GOT3 (cell line): ENCODE measurements at places on chromosomes 12 and 14.

GRCh38 chr12:14390870-14391530 lies 25.5 kb downstream of the ATF7IP start:
- no peak for DNase-seq

- DNase-seq: no peak
These were observed 35.2 kb upstream of the CPSF6 start for GRCh38 chr12:69204191-69204590.

DNA sequence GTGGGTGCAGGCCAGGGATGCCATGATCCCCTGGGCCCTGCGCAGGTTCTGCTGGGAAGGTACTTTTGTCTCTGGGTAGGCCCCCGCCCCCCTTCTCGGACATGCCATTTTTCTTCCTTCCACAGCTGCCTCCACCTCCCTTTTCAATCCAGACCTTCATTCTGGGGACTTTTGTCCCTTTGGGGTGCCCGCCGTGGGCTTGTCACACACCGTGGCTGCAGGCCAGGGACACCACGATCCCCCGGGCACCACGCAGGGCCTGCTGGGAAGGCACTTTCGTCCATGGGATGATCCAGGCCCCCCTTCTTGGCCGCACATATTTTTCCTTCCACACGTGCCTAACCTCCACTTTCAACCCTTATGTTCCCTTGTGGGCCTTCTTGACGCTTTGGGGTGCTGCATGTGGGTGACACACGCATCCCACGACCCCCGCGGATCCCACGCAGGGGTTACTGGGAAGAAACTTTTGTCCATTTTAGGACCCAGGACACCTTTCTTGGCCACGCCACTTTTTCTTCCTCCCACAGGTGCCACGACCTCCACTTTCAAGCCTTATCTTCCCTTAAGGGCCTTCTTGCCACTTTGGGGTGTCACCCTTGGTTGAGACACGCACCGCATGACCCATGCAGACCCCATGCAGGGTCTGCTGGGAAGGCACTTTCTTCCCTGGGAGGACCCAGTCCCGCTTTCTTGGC lies 272.5 kb downstream of the ALG10 start:
- no peak for DNase-seq

GRCh38 chr14:35133542-35134328 lies 11.4 kb downstream of the PRORP start:
- no peak for DNase-seq

DNA sequence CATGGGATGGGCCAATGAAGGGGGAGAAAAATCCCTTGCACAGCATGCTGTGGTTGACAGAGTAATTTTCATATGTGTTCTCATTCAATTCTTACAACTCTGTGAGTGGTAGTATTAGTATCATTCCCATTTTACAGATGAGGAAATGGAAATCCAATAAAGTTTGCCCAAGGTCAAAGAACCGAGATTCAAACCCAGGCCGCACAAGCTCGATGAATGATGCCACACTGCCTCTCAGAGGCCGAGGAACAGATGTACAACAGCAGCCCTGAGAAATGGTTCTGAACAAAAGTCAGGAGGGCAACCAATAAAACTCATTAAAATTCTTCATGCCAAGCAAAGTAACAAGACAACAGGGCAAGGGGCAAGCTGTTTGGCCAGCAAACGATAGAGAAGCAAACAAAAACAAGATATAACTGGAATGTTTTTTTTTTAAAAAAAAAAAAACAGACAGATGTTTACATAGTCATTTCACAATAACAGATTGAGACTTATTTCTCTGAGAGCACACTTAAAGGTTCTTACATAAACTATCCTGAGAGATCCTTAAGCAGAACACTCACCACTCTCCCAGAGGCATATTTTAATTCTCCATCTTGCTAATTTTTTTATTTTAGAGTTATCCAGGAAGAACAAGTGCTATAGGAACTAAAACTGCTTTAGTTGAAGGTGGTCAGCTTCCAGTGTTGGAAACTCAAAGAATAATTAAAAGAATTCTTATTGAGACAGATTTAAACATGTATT lies 85.8 kb downstream of the EXOC5 start:
- DNase-seq: no peak

GRCh38 chr12:42104784-42105183 lies 39.9 kb downstream of the GXYLT1 start:
- no peak for DNase-seq

DNA sequence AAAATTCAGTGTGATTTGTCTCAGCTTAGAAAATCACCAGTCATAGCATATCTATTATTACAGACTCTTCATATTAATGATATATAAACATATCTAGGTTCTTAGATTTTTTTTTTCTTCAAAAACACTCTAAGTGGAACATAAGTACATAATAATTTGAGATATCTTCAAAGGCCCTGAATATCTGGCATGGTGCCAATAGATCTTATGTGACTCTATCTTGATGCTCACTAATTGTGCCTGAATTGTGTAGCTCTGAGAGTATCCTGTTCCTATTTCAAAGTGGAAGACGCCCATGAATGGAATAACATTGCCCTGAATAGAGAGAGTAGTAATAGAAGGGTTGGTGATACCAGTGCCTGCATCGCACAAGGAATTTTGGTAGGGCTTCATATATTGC lies 1312.7 kb upstream of the USP15 start:
- DNase-seq: no peak

DNA sequence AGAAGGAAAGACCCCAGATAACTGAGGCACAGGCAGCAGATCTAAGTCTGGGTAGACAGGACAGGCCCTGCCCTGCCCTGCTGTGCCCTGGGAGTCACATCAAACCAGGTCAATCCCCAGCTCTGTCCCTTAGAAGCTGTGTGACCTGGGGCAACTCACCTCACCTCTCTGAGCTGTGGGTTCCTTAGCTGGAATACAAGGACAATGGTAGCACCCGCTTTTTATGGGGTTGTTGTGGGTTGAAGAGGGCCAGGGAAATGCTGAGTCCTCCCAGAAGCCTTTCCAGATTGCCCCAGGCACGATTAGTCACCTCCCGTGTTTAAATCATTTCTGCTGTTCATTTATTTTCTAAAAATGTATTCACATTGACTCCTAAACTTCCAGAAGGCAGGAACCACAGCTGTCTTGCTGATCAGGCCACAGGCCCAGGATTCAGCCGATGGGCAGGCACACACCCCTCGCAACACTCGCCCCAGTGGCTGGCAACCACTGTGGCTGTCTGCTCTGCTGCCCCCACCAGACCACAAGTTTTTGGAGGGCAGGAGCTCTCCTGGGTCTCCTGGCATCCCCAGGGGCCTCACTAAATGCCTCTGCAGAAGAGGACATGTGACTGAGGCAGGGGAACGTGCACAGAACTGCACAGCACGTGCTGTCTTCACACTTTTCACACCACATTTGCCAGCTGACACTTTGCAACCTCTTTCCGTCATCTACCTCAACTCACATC lies 3.0 kb downstream of the SELPLG start:
- DNase-seq: no peak

GRCh38 chr12:1826867-1827705 lies 6.7 kb downstream of the LRTM2 start:
- no peak for DNase-seq

- DNase-seq: no peak
These were observed 265.6 kb upstream of the SFSWAP start for GRCh38 chr12:131445184-131445774.

DNA sequence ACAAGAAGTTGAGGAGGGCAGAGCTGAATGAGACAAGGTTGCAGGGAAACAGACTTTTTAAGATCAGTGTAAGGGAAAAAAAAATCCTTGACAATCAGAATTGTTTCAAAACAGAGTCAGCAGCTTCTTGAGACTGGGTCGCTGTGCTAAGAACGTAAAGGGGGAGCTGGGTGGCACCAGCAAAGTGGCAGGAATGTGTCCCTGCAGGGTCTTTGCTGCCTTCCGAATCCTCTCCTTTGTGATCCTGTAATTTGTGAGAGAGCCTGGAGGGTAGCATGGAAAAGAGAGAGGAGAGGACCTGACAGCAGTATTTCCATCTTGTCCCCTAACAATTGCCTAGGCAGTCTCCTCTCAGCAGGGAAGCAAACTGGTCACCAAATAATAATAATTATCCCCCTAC lies 472.8 kb downstream of the RGS6 start:
- no peak for DNase-seq

- DNase-seq: no peak
These were observed 3.4 kb upstream of the RNASE7 start for GRCh38 chr14:21038441-21039422.

DNA sequence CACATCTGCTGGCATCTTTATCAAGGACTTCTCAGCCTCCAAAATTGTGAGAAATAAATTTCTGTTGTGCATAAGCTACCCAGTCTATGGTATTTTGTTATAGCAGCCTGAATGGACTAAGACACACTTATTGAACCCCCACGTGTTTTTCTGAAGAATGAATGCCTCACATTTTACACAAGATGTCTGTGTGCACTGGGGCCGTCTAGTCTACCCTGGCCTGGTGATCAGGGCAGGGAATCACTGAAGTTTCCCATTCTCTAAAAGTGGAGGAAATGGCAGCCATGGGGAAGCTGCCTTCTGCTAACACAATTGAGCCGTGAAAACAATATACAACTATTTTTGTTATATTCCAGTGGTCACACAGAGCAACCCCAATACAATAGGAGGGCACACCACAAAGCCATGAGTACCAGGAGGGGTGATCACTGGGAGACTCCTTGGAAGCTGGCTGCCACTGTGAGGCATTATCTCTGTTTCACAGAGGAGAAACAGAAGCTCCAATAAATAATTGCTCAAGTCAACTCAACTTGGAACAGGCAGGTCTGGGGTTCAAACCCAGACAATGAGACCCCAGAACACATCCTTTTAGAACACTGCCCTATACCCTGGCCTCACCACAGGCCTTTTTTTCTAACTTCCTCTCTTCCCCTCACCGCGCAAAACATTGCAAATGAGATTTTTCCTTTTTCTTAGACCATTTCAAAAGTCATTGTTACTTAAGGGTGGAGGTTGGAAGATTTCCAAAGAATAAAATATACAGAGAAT lies 18.3 kb upstream of the LTA4H start:
- DNase-seq: no peak

DNA sequence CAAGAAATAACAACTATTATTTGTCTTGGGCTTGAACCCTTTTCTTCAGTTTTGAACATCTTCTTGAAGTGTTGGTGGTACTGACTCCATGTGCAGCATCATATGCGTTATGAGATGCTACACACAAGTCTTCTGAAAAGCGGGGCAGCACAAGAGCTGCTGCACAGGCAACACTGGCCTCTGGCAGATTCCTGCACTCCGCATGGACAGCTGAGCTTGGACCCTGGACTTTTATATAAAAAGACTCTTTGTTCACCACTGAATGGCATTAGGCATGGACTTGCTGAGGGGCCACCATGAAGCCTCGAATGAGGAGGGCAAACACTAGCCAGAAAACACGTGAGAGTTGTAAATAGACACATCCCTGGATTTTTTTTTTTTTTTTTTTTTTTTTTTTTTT lies 210.8 kb upstream of the NPAS3 start:
- DNase-seq: no peak

- no peak for DNase-seq
These were observed 82.6 kb upstream of the HMGA2 start for GRCh38 chr12:65741656-65742017.

- no peak for DNase-seq
These were observed 6.7 kb downstream of the BBS10 start for GRCh38 chr12:76341436-76342030.

GRCh38 chr14:64234877-64235651 lies 59.1 kb downstream of the ESR2 start:
- DNase-seq: no peak

- no peak for DNase-seq
These were observed 31.5 kb downstream of the SYNDIG1L start for GRCh38 chr14:74394549-74394948.

GRCh38 chr12:132247718-132248452 lies 81.5 kb downstream of the GALNT9 start:
- DNase-seq: no peak

DNA sequence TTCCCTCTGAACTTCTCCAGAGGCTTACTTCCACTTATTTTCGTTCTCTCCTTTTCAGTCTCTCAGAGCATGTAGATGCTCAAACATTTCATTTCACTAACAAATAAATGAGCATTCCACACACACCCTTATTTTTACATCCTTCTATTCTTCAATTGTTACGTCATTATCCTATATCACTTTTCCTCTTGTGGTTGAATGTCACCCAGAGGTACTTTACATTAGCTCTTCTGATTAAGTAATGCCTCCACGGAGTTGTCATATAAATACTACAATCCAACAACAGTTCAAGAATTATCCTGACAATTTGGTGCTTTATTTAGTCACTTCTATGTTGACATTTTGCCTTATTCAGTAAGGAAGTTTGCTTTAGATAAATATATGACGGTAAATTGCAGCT lies 18.4 kb downstream of the FAR2 start:
- no peak for DNase-seq

DNA sequence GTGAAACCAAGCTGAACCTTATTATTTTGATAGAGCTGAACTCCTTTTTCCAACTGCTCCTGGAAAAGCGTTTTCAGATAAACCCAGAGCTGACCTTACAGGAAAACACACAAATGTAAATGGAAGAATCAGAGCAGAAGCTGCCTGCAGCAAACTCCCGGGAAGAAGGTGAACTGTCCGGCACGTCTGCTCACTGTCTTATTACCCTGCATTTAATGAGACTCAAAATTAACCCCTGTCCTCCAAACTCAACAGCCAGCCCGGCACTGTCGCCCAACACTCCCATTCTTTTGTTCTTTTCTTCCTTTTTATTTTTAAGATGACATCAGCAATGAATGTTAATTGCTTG lies 1046.9 kb upstream of the FLRT2 start:
- no peak for DNase-seq

GRCh38 chr12:132597333-132598316 lies 12.8 kb downstream of the LRCOL1 start:
- DNase-seq: no peak

- no peak for DNase-seq
These were observed 40.5 kb downstream of the LIMA1 start for GRCh38 chr12:50242751-50243191.

DNA sequence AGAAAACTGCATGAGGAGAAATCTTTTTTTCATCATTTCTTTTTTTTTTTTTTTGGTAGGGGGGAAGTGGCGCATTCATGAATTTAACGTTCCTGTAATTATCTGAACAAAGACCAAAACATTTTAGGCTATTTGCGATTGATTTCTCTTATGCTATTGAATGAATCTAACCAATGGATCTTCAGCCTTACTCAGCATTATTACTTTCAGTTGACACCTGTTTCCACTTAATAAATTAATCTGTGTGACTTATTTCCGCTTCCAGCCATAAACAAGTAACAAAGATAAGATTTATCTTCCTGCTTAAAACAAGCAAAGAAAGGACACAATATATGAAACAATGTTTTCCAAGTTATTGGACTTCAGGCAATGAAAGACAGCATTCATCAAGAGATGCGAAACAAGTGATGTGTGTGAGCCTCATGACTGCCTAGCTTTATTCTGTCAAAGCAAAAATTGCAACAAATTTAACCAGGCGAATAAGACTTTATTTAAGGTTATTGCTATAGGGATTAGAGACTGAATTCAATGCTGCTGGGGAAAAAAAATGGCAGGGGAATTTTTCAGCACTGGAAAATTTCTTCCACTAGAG lies 1026.9 kb downstream of the LRFN5 start:
- no peak for DNase-seq

- no peak for DNase-seq
These were observed 5.4 kb upstream of the DCP1B start for GRCh38 chr12:2009623-2010022.

GRCh38 chr12:55906056-55906455 lies 21.6 kb downstream of the PYM1 start:
- no peak for DNase-seq

- no peak for DNase-seq
These were observed 64.5 kb downstream of the AACS start for GRCh38 chr12:125129591-125130255.
